ENCODE measurements at places on chromosomes 7 and 10.

GRCh38 chr7:92750447-92750839 lies 85.9 kb downstream of the CDK6 start:
- DNase-seq: no peak

- no peak for DNase-seq
These were observed 58.2 kb downstream of the ABI1 start for GRCh38 chr10:26802527-26802926.

GRCh38 chr7:26186364-26187311 lies 13.9 kb downstream of the HNRNPA2B1 start:
- DNase-seq: no peak

DNA sequence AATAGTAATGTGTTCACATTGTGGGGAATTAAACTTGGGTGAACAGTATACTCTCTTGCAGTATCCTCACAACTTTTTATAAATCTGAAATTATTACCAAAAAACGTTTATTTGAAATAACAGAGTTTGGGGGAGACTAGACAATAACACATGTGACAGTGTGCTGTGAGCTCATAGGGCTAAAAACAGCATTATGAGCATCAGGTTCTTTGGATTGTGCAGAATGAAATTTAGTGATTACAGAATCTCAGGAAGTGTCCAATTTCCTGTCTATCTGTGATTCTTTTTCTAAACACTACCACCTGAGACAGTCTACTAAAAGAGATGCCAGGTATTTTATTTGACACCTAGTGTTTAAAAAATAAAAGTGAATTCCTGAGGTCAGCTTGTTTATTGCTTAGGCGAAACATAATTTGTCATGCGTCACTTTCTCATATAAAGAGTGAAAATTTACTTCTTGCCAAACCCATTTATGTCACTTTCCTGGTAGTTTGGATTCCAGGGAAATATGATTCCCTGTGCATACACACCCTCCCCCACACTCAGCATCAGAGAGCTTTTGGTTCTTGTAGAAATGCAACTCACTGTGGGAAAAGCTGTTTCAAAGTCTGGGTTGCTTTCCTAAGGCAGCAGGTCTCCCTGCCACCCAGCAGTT lies 71.2 kb downstream of the AOAH start:
- DNase-seq: no peak

- no peak for DNase-seq
These were observed 13.5 kb downstream of the PTPN12 start for GRCh38 chr7:77550586-77550985.

DNA sequence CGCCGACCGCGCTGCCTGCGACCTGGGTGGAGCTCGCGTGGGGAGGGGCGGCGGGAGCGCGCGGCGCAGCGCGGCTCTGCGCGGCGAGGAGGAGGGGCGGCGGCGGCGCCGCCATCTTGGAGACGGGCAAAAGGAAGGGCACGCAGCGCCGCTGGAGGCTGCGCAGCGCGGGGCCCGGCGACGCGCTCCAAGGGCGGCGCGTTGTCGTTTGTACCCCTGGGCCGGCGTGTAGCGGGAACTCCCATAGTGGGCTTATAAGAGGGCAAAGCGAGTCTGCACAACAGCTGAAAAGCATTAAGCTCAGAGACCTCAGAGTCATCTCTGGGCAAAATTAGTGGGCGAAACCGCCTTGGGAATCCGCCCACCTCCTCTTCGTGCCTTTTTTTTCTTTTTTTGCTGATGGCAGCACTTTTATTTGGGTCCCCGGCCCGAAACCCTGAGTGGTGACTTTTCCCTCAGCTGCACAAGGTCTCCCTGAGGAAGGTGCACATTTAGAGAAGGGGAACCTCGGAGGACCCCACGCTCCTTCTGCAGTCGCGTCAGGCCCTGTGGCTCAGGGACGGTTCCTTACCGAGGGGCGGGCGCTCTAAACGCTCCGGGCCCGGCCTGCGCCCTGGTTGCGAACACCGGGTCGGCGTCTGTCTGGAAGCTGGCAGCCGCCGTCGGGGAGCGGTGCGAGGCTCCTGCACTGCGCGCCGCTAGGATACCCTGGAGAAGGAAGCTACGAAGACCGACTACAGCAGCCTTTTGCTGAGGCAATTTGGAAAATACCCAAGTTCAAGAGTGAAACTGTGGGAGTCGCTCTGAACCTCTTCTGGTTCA lies 428 bp upstream of the MCMBP start:
- DNase-seq: peak; percentile 88

DNA sequence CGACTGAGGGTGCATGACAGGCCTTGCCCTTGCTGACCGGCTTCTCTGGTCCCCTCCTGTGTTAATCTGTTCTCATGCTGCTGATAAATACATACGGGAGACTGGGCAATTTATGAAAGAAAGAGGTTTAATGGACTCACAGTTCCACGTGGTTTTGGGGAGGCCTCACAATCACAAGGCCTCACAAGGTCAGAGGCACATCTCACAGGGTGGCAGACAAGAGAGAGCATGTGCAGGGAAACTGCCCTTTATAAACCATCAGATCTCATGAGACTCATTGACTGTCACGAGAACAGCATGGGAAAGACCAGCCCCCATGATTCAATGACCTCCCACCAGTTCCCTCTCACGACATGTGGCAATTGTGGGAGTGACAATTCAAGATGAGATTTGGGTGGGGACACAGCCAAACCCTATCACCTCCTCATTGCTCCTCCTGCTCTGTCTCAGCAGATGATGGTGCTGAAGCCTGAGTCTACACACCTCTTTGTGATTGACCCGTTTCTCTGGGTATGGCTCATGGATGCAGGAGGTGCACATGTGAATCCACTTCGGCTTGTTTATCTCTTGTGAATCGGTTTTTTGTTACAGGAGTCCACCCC lies 547.8 kb downstream of the DNAJB6 start:
- DNase-seq: no peak

GRCh38 chr10:43222210-43222720 lies 44.6 kb downstream of the RASGEF1A start:
- DNase-seq: peak; percentile 40

DNA sequence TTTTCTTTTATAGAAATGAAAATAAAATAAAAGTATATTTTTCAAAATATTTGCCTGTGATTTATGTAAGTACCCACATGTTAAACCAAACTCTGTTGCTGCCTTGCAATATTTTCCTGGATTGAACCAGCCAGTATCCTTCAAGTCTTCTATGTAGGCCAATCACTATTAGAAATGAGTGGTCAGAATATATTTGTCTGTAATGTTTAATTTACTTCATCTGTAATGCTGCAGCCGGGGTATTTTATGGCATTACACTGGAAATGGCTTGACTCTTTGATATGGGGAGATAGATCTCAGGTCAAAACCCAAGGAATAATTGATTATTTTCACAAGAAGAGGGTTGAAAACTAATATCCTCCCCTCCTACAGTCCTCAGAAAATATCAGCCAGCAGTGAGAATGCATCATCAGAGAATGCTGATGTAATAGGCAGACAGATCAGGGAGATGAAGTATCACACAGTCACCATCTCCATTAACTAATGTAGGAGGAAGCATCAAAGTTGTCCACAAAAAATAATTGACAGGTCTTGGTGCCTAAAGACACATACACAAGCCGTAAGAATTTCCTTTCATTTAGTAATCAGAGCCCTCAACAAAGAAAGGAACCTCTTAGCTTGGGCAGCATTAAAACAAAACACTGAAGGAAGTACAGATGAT lies 82.5 kb downstream of the VWDE start:
- DNase-seq: no peak
